Left colon (tissue), 2 donors: ENCODE measurements at places on chromosomes 1 and 21. TPM values are rescaled to one million over a fixed set of nuclear protein-coding genes. Genes with fewer than 3 reads are reported as not detected.
A peak's percentile ranks its signal among the peaks of the same experiment; 100 is the strongest.

- DNase-seq, result no peak
These were observed 45.2 kb upstream of the HAO2 start for GRCh38 chr1:119323216-119323982.

DNA sequence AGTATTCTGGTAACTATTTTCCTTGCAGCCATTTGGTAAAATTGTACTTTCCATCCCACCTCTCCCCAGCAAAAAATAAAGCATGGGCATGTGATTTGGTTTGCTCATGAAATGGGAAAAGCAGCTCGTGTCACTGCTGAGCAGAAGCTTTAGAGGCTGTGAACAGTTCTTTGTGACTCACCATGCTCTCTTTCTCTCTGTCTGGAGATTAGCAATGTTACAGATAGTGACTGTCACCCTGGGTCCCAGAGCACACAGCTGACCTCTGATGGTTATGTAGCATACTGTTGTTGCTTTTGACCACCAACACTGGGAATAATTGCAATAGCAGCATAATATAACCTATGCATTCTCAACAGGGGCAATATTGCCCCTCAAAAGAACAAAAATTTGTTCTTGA is 70.6 kb downstream of the RGS2 start:
- no peak for DNase-seq

DNA sequence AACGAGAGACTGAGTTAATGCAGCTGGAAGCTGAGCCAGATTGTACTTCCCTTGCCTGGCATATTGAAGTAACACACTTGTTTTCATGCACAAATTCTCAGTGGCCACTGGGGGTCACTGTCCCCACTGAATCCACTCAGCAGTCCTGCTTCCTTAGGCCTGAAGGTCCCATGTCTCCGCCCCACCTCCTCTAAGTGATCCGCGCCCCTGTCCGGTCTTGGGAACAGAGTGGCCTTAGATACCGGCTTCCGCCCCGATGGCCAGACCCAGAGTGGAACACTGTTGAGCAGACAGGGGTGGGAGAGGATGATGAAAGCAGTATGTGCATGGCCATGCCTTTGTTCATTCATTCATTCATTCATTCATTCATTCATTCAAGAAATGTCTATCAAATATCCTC is 34.8 kb downstream of the CHAF1B start:
- peak; percentile 75 for DNase-seq

DNA sequence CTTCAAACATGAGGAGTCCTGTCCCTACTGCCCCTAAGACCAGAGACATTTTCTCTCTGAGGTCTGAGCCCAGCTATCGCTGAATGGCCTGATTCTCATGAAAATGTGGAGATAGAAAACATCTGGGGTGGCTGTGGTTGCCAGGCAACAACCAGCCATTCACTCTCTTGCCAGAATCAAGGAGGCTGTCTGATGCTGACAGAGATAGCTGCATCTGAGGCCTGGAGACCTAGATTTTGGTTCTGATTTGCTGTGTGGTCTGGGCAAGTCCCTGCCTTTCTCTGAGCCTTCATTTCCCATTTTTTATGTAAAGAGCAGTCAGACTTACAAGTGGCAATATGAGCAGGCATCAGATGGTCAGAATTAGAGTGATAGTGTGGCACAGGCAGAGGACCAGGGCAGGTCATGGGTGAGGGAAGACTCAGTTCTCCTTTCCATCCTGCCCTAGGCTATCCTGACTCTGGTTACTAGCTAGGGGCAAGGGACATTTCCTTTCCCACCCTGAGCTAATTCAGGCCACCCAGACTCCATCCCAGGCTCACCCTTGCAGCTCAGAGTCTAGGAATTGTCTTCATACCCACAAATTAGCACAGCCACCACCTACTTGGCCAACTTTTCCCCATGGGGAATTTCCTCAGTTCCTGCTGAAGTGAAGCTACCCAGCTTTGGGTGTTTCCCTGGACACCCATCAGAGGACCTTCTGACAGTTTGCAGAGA is 20.0 kb upstream of the RNF19B start:
- DNase-seq, result no peak

DNA sequence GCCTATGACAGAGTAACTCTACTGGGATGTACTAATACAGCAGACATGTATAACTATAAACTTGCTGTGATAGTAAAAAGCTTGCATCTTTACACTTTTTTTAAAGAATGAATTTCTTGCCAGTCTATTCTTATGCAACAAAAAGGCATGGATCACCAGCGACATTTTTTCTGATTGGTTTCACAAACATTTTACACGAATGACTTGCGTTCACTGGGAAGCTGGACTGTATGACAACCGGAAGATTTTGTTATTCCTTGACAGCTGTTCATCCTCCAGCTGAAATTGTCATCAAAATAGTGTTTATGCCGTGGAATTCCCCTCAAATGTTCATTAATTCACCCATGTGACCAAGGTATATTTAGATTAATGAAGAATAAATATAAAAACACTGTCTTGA is 131.0 kb downstream of the XPR1 start:
- no peak for DNase-seq

DNA sequence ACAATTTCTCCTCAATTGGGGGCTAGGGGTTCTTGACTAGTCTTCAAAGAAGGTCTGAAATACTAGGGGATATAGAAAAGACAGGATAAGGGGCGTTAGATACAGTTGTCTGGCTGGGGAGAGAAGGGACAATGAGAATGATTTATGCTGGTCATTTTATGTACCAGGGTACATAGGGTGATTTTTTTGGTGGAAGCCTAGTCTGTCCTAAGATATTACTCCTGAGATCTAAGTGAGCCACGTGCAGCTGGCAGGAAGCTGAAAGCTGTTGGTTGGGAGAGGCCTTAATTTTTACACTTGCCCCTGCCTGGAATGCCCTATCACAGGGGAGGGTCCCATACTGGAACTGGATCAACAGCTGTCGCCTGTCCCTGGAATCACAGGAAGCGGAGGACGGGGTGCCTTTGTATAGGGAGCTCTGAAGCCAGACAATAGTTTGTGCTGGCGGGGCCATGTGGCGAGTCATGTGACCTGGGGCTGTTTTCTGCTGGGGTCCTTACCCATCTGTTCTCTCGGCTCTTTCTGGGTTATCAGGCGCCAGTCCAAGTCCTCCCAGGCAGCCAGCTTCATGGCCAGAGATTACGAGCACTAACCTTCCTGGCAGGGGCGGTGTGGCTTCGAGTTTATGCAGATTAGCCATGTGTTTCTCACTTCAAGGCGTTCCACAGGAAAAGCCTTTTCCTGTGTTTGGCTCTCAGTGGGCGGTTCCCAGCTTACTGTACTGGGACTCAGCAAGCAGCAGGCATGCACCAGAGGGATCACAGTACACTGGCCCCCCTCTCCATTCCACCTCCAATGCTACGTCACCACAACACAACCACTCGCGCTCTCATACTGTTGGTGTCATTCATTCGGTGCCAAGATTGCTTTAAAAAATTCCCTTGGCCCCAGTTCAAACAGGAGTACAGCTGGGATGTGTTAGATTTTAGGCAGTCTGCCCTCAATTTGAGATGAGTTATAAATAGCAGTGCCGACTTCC is 27.5 kb downstream of the ARID1A start:
- peak; percentile 90 for DNase-seq

GRCh38 chr1:112011202-112011601 is 21.7 kb upstream of the KCND3 start:
- no peak for DNase-seq

DNA sequence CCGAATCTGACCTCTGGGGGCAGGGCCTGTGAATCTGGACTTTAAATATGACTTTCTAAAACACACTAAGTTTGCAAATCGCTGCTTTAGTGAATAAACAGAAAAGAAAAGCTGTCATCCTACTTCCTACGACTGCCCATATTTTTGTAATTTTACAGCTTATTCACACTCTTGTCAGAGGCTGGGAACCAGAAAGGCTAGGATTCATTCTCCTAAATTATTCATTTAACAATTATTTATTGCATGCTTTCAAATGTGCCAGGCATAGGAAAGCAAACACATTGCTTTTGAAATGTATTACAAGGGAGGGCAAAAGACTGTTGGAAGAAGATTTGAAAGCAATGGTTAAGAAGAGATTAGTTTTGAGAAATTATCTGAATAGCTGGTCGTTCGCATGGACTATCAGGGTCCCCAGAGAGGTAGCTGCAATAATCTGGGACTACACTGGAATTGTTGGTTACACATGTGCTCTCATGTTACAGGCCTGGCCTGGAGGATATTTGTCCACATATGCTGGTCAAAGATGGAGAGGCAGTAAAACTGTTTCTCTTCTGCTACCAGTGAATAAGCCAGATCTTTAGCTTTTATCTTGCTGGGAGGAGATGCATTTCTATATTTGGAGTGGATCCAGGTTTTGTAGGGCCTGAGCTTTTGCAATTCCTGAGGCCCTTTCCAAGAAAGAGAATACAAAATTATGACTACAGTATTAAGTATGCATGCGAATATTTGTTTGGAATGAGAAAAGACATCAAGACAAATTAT is 29.6 kb upstream of the SFPQ start:
- no peak for DNase-seq

DNA sequence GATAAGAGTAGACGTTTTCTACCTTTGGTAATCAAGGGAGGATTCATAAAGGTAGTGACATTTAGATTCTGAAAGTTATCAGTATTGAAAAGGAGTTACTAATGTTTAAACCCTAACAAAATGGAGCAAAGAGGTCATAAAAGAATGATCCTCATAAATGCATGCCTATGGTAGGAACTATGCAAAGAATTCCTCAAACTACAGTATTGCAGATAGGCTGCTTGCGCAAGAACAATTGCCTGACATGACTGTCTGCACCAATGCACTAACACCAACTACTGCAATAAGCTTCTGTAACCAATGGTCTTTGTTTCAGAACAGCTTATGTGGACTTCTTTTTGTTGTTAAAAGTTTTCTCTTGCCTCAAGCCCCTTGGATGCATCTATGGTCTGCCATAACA is 597.3 kb upstream of the ADGRL4 start:
- no peak for DNase-seq

GRCh38 chr1:182120411-182121258 is 59.1 kb upstream of the ZNF648 start:
- DNase-seq, result peak; percentile 35

- DNase-seq, result no peak
These were observed 155.9 kb downstream of the ELAVL4 start for GRCh38 chr1:50264590-50264989.

DNA sequence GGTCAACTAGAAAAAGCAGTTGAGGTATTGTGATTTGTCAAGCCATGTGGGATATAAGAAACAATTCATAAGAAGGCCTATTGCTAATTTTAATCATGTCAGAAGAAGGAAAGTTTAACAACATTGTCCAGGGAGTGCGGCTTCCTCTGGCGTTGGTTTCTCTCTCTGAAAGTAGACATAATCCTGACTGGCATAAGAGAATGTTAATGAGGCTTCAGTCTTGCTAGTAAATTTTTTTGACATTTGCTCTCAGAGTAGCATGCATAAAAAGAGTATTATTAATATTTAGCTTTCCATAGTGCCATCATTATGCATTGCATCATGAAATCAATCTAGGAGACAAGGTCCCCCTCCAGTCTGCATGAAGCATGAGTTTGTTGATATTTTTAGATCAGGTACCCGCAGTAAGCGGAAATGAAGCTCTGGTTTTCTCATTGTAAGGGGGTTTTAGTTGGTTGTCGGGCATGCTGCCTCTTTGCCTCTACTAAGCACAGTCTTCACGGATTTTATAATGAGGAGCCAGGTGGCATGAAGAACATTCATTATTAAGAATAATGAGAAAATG is 12.8 kb upstream of the PRDM2 start:
- DNase-seq, result no peak

The VSIG8 gene
- not detected for total RNA-seq

The RBBP5 gene
- 12.9 TPM for total RNA-seq

The IFNAR2 gene
- total RNA-seq, result 17.7 TPM

The FBXO28 gene
- total RNA-seq, result 33.2 TPM

The IL20 gene
- total RNA-seq, result not detected

The TTC24 gene
- not detected for total RNA-seq

The ADORA3 gene
- 4.7 TPM for total RNA-seq

The FMO5 gene
- total RNA-seq, result 65.9 TPM

The CD1B gene
- not detected for total RNA-seq
